T-helper 2 cell (primary cell): ENCODE measurements at places on chromosomes 7 and 10.

- DNase-seq = no peak
Measured at GRCh38 chr7:99719996-99720769, 14.8 kb downstream of the CYP3A7 start.

DNA sequence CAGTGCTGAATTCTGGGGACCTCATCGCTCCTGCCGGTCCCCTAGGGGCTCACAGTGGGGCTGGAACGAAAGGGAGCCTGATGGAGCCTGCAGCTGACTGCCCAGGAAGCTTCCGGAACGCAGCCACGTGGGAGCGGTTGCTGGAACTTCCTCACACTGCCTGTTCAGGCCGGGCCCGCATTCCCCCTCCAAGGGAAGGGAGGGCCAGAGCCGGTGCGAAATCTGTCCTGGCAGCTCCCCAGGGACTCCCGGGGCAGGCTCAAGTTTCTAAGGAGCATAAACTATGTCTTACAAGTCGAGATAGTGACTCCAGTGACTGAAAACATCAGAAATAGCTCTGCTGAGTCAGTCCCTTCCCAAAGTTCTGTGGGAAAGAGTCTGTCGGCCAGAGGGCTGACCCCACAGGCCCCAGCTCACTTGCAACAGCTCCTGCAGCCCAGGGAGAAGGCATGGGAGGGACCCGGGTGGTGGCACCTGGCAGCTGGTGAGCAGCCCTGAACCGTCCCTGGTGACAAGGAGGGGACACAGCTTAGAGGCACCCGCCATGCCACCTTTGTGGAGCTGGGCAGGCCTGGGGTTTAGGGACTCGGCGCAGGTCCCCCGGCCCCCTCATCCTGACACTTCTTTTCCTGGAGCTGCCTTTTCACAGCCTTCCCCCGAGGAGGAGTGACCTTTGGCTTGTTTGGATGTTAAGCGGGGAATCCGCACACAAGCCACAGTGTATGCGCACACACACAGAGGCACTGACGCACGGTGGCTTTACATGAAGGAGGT lies 47.6 kb downstream of the PDGFA start:
- no peak for DNase-seq

GRCh38 chr10:73376679-73377078 lies 18.0 kb upstream of the CFAP70 start:
- DNase-seq = no peak

DNA sequence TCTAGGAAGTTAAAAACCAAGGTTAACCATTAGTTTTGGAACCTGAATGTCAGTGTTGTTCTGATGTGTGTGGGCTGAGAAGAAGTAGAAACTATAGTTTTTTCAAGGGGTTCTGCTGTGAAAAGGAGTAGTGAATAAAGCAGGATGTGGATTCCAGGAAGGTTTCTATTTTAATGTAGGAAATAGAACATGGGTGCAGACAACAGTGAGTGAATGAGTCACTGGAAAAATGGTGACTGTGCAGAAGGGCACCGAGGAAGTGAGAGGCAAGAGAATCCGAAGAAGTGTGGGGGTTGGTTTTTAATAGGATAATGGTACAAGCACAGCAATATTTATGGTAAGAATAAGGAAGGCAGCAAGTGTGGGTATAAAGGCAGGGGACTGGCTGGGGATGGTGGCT lies 120.4 kb downstream of the ARHGAP21 start:
- DNase-seq = no peak

DNA sequence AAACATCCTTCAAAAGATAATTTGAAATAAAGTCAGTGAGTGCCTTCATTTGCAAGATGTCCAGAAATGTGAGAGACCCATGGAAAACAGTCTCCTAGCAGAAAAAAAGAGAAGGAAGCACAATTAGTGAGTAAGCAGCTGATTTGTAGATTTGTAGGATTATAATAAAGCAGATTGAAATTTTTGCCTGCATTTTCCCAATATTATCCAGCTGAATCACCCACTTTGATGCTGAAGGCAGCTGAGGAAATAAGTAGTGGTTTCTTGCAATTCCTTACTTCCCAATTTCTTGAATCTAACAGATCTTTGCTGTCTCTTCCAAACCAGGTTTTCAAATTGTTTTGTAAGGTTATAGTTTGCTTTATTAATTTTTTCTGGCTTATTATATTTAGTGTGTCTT lies 181.4 kb downstream of the GNAT3 start:
- DNase-seq = no peak

GRCh38 chr10:52818019-52818418 lies 45.4 kb upstream of the MBL2 start:
- no peak for DNase-seq

DNA sequence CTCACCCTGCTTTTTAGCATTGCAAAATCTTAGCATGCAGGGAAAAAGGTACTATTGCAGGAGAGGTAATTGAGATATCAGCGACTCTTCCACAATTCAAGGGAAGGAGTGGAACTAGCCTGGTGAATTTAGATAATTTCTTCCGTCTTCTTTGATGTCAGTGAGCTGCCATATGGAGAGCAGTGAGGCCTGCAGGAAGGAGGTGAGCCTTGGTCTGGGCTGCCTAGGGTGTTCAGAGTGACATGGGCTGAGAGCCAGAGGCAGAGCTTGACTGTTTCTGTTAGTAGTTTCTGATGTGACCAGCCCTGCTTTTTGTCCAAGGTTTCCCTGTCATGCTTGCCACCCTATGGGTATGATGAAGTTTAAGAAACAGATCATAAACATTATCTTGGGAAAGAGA lies 28.6 kb downstream of the KAT6B start:
- no peak for DNase-seq

- DNase-seq = peak; percentile 18
Measured at GRCh38 chr10:29409241-29410054, 120.6 kb downstream of the LYZL1 start.

DNA sequence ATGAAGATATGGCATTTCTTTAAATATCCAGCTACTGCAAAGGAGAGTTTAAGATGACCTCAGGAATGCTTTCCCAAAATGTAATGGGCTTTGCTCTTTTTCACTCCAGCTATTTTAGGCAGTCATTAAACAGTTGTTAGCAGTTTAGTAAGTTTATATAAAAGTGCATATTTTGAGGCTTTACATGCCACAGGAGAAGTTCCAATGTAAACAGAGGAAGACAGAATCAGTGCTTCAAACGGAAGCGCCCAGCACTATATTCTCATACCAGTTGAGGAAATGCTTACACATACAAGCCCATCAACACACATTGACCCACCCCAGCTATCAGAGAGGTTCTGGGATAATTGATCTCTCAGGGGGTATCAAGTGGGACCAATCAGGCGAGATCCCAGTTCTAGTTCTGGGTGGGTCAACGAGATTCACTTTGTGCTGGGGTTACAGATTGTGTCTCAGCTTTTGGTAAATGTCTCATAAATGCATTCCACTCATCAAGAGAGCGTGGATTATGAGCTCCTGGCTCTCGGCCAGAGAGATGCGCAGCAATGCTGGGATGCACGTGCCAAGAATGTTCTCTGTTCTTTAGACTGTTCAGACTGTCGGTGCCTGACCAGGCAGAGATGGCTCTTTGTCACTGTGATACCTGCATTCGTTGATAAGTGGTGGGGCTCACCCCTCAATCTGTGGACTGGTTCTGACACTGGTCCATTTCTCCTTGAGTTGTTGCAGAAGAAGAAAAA lies 55.0 kb downstream of the CACNB2 start:
- no peak for DNase-seq

DNA sequence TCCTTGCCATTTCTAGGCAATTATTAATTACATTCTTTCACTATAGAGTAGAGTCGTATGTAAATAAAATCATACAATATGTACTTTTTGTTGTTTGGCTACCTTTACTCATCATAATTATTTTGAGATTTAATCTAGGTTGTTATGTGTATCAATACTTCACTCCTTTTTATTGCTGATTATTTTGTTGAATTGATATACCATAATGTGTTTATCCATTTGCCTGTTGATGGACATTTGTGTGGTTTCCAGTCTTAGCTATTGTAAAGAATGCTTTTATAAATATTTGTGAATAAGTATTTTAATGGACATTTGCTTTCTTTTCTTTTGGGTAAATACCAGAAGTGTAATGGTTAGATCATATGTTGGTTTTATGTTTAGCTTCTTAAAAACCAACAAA lies 174.0 kb downstream of the RAMP3 start:
- DNase-seq = no peak

DNA sequence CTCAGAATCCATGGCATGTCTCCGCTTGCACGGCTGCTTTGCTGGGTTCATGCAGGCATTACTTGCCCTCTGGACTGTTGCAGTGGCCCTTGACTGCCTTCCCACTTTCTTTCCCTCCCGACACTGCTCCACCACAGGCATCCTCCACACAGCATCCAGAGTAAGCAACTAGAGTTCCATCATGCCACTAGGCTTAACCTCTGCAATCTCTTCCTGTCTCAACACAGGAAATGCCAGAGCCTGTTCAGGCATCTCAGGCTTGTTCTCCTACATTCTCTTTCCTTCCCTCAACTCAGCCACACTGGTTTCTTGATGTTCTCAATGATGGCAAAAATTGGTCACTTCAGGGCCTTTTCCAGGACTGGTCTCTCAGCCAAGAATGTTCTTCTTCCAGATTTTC lies 284.5 kb upstream of the KLF6 start:
- DNase-seq = no peak

GRCh38 chr7:20804345-20804744 lies 17.7 kb upstream of the SP8 start:
- DNase-seq = no peak

DNA sequence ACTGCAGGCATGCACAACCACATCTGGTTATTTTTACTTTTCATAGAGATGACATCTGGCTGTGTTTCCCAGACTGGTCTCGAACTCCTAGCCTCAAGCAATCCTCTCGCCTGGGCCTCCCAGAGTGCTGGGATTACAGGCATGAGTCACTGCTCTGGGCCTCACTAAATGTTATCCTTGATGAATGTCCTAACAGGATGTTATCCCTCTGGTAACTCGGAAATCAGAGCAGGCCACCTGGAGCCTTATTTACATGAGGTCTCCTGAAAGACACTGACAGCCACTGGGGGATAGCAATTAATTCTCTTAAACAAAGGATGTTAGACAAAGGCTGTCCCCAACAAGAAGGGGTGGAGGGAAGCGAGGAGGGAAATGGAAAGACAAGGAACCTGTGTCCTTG lies 4.5 kb upstream of the ZNF438 start:
- DNase-seq = no peak

DNA sequence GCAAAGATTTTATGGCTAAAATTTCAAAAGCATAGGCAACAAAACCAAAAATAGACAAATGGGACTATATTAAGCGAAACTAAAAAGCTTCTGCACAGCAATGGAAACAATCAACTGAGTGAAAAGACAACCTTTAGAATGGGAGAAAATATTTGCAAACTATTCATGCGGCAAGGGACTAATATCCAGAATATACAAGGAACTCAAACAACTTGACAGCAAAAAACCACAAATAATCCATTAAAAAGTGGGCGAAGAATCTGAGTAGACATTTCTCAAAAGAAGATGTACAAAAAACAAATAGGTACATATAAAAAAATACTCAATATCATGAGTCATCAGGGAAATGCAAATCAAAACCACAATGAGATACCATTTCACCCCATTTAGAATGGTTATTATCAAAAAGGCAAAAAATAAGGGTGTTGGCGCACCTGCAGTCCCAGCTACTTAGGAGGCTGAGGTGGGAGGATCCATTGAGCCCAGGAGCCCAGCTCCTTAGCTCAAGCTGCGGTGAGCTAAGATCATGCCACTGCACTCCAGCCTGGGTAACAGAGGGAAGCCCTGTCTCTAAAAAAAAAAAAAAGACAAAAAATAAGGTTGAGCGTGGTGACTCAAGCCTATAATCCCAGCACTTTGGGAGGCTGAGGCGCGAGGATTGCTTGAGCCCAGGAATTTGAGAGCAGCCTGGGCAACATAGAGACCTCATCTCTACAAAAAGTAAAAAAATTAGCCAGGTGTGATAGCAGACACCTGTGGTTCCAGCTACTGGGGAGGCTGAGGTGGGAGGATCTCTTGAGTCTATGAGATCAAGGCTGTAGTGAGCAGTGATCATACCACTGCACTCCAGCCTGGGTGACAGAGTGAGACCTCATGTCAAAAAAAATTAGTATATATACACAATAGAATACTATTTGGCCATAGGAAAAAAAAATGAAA lies 4.2 kb upstream of the CCM2 start:
- DNase-seq = no peak

- DNase-seq = no peak
Measured at GRCh38 chr7:122100021-122100420, 44.0 kb downstream of the AASS start.

- no peak for DNase-seq
Measured at GRCh38 chr7:114242992-114243507, 171.6 kb upstream of the FOXP2 start.

DNA sequence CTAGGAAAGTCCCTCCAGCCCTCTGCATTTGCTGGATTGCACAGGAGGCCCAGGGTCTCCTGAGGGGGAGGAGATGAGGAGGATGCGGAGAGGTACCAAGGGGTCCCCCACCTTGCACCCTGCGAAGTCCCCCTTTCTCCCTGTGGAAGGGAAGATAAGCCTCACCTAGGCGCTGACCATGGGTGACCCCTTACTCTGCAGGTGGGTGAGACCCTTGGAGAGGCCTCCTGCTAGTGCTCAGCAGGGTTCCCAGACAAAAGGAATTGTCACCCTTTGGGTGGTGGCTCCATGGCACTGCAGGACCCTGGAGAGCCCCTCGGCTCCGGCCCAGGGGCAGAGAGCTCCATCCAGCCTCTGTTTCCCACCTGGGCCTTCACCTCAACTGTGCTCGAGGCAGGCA lies 107.0 kb upstream of the RET start:
- DNase-seq = no peak

- DNase-seq = no peak
Measured at GRCh38 chr10:127934383-127934782, 27.5 kb downstream of the PTPRE start.

DNA sequence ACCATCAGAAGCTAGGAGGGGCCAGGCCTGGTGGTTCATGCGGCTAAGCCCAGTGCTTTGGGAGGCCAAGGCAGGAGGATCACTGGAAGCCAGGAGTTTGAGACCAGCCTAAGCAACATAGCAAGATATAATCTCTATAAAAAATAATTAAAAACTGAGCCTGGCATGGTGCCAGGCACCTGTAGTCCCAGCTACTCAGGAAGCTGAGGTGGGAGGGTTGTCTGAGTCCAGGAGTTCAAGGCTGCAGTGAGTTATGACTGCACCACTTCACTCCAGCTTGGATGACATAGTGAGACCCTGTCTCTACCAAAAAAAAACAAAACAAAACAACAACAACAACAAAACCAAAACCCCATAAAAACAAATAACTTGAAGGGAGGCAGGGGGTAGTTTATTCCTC lies 172.9 kb upstream of the FAM171A1 start:
- DNase-seq = no peak

GRCh38 chr10:126908225-126908624 lies 3.0 kb downstream of the DOCK1 start:
- DNase-seq = no peak
